ENCODE measurements at places on chromosomes 4 and X.

DNA sequence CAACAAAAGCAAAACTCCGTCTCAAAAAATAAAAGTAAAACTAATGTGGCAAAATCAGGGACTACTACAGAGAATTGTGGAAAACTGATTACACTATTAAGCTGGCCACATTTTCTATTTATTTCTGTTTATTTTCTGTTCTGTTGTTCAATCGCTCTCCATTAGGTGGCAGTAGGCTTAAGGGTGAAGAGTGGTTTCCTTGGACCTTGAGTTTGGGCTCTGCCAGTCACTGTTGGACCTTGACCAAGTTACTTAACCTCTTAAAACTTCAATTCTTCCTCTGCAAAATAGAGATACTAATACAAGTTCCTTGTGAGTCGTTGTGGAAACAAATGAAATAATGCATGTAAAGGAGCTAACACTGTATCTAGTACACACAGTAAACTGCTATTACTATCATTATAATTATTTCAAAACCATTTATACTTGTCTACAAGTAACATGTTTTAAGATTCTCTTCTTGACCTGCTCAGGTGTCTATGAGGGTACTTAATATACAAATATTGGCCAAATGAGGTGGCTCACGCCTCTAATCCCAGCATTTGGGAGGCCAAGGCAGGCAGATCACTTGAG is 15.2 kb downstream of the HSD17B11 start:
- peak; percentile 63 for DNase-seq

- no peak for DNase-seq
Observed at GRCh38 chrX:119374736-119375135, 24.4 kb upstream of the SLC25A43 start.

- DNase-seq = peak; percentile 70
Observed at GRCh38 chr4:74117024-74117534, 18.1 kb upstream of the CXCL2 start.

DNA sequence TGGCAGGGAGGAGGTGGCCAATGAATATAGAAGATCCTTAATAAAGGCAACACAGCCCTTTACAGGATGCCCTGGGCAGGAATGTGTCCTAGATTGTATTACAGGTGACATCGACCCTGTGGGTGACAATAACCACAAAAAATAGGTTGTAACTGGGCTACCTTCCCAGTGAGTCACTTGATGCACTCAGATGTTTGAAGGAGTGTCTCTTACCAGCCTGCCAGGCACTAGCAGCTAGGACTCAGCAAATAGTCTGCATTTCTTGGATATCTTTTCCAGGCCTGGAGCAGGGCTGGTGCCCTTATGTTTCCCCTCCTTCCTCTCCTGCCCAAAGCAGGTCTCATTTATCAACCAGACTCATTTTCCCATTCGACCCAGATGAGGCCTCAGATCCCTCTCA is 50.9 kb upstream of the TMEM164 start:
- no peak for DNase-seq

DNA sequence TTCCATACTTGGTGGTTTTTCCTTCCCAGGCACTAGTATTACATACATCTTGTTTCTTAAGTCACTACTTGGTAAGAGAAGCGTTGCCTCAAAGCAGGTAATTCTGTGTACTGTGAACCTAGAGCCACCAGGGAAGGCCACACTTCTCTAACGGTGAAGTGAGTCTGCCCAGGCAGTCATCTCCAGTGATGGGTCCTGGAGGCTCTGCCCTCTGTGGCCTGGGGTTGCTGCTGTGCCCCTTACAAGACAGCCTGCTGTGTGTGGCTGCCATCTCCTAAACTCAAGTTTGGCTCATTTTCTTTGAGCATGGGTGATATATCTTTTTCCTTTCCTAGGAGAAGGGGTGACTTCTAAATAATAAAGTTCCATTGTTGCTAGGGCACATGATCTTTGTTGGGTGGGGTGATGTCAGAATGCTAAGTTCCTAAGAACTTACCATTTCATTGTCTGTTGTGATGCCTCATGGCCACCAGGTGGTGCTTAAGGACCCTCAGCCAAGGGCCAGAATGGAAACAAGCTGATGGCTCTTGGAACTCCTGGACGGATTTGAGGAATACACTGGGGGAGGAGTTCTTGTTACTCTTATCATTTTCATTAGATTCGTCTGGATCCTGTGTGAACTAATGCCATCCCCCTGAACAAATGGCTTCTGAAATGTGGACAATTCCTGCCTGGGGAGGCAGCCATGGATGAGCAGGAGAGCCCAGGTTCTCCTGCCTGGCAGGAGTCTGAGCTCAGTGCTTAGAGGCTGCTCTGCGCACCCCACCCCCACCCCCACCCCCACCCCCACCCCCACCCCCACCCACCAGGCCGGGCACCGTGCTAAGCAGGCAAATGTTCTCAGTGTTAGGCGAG is 41.1 kb upstream of the WDR1 start:
- DNase-seq = peak; percentile 52

GRCh38 chr4:163747886-163748285 is 253.4 kb downstream of the TMA16 start:
- no peak for DNase-seq

GRCh38 chr4:110271986-110272385 is 73.6 kb upstream of the ELOVL6 start:
- DNase-seq = no peak

DNA sequence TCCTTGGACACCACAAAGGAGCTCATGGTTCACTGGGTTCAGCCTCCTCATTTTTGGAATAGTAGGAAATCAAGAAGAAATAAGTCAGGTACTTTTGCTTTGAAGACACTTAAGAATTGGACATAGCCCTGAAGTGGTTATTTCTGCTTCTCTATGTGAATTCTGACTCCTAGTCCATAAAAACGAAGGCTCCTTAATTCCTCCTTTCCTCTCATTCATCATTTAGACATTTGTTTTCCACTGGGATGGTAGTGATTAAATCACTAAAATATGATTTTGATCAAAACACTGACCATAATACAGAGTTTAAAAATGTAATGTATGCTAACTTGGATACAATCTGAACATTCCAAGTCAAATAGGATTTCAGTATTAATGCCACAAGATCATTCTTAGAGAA is 34.7 kb upstream of the CYP2U1 start:
- DNase-seq = no peak

GRCh38 chr4:158161551-158162354 is 11.1 kb downstream of the GASK1B start:
- DNase-seq = peak; percentile 84

- DNase-seq = no peak
Observed at GRCh38 chrX:40484408-40485091, 96.2 kb upstream of the ATP6AP2 start.

GRCh38 chr4:110487873-110488272 is 11.9 kb downstream of the ENPEP start:
- peak; percentile 13 for DNase-seq

- no peak for DNase-seq
Observed at GRCh38 chr4:41498177-41498576, 39.8 kb upstream of the LIMCH1 start.

DNA sequence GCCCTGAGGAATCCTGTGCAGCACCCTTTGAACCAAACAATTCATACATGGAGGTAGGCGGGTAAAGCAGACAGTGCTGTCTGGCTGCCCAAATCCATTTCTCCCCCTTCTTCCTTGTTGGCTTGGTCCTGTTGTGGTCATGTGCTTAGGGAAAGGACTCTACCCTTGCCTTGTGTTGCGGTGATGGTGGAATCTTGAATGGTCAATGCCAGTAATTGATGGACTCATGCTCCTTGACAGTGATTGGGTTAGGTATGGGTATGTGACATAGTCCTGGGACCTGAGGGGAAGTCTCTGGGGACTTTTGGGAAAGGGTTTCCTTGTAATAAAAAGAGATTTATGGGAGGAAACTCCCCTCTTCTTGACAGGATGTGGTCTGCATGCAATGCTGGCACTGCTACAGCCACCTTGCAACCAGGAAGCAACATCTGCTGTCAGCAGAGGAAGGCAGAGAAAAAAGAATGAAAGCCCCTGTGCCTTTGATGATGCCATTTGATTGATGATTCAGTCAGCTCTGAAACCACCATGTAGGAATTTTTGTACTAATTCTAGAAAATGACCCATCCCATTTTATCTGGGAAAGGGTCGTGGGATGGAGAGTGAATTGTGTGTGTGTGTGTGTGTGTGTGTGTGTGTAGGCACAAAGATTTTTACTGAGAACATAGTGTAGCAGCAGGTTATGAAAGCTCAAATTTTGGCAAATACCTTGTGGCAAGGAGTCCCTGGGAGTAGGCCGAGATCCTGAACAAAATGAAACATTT is 30.0 kb upstream of the HUWE1 start:
- DNase-seq = no peak

- DNase-seq = no peak
Observed at GRCh38 chr4:6991249-6991648, 51.9 kb upstream of the TADA2B start.

DNA sequence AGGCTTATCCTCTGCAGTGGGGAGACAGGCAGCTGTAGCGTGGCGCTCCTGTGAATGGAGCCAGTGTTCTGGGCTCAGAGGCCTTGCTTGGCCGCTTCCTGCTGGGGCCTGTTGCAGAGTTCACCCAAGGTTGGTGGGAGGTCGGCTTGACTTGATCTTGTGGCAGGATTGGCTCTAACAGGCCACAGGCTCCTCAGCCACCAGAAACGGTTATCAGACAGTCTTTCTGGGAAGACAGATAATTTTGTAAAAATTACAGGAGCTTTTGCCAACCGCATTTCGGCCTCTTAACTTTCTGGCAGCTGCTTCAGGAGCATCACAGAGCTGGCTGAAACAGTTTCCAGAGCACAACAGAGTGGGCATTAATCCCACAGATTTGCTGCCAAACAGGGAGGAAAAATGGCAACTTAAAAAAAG is 66.4 kb downstream of the DIPK2B start:
- DNase-seq = no peak

DNA sequence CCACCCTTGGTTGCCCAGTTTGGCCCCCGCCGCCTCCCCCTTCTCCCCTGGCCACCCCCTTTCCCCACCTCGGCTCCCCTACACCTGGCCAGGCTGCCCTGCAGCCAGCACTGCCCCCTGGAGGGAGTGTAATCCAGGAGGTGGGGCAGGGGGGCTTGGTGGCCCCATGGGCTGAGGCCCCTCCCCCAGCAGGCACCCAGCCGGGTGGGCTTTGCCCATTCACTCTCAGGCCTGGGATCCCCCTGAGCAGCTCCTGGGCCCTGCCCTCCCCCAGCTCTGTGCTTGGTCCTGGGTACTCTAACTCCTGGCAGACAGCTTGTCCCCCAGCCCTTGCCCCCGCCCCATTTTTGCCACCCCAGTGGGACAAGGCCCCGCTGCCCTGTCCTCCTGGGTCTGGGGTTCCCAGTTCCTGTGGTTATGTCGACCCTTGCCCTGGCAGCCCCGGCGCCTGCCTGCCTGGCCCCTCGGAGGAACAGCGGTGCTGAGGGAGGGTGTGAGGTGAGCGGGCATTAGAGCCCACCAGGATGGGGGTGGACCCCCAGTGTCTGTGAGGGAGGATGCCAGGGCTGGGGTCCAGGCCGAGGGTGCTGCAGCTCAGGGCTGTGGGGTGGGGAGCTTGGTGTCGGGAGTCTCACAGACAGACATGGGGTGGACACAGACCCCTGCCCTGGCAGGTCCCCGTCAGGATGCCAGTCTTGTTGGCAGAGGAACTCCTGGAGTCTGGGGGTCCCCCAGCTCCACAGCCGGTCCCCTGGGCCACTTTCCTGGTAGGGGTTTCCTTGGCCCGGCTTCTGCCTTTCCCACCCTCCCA is 10.2 kb downstream of the NAT8L start:
- DNase-seq = no peak

DNA sequence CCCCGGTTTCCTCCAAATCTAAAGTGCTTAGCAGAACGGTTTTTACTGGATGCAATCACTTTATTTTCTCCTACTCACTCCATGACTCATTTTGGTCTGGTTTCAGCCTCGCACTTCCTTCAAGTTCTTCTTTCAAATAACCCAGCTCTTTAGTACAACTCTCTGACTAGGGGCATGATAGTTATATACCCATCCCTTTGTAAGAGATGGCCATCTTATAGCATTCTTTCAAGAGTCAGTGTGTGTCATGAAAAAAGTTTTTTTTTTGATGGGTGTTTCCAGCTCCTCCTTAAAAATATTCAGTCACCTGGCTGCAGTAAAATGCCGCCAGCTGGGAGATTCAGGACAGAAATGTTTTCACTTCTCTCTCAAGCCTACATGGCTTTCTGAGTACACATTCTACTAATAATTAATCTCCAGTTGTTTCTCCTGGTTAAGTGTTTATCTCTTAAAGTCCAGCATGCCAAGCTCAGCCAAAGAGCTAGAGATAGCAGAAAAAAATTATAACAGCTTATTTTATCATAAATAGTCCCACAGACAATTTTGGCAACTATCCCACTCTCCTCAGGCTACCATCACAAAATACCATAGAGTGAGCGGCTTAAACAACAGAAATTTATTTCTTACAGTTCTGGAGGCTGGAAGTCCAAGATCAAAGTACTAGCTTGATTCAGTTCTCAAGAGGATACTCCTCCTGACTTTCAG is 139.3 kb downstream of the GASK1B start:
- peak; percentile 47 for DNase-seq

DNA sequence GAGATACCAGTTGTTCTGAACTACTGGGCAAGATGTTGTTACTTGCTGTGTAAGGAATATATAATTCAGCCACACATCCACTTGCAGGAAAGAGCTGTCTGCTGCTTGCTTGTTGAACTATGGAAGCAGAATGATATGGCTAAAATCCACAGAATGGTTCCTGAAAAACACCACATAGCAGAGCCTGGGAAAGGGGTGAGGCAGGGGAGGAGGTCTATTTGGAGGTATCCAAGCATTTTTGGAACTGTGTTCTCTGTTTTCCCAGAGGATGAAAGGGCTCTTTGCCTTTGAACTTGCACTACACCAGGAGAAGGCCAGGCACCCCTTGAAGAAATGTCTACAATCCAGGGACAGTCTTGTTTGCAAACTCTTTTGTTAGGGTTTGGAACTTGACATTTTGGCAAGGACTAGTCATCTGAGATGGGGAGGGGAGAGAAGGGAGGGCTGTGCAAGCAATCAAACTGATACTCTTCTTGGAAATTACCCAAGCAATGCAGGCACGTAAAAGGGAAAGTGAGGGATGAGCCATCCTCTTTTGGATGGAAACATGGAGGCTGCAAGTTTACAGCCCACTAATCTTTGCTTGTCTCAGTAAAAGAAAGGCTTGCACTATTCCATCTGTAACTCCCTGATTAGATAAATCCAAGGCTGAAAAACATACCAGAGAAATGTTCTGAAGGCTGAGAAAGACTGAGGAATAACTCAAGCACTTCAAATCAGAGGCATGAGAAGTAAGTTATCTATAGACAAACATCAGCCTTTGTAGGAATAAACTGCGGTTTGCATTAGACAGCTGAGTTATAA is 141.0 kb downstream of the TSPAN5 start:
- DNase-seq = no peak

DNA sequence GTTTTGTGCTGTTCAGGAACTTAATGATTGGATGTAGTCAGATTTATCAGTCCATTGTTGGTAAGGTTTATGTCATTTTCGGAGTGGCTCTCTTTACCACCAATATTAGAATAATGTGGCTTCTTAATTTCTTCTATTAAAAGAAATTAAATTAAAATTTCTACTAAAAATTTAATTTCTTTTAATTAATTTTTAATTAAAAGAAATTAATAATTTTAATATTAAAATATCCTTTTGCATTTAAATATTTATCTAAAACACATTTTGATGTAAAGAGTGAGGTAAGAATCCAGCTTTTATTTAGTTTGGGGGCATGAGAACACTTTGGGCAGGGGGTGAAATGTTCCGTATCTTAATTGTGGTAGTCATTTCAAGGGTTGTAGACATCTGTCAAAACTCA is 15.7 kb upstream of the UFSP2 start:
- no peak for DNase-seq

GRCh38 chrX:48834383-48834709 is 1.1 kb downstream of the PCSK1N start:
- DNase-seq = no peak
